HT-29 (cell line): ENCODE measurements at places on chromosomes 4 and X.

DNA sequence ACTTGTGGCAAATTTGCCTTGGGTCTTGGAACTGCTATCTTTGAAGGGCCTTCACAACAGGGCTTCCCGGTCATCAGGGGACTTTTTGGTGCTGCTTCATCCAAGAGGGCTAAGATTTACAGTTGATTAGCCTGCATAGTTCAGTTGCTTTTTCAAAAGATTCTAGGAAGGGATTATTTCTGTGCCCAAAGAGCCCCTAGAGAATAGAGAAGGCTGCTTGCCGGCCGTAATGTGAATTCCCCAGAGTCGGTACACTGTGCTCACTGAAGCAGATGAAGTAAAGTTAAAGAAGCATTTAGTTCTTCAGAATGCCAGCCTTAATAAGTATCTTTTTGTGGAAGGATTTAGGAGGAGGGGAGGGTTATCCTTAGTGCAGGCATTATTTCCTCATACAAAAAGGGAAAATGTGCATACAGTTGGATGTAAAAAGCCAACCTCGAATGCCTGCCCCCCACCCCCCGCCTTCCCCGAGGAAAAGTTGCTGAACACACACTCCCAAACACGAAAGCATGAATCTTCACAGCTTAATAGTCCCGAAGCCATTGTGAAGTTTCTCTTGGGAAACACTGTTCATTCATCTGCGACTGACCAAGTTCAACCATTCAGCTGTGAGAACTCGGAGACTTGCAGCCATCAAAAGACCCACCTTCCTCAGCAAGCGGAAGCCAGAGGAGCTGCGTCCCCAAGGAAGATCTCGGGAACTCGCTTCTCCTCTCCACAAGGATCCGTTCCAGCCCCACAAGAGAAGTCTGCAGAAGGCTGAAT lies 47.6 kb downstream of the ANOS1 start:
- no peak for DNase-seq

- no peak for DNase-seq
Observed at GRCh38 chrX:96979766-96980165, 96.1 kb downstream of the RPA4 start.

- DNase-seq, result no peak
Observed at GRCh38 chr4:62661821-62662220, 1461.7 kb downstream of the ADGRL3 start.

GRCh38 chr4:89162496-89162895 lies 51.2 kb downstream of the TIGD2 start:
- no peak for DNase-seq

- no peak for DNase-seq
Observed at GRCh38 chr4:38082424-38083385, 122.5 kb downstream of the PTTG2 start.

GRCh38 chr4:85952528-85952927 lies 407.3 kb downstream of the MAPK10 start:
- DNase-seq, result no peak
